ENCODE measurements at places on chromosomes 16 and 17. TPM values are rescaled to one million over a fixed set of nuclear protein-coding genes. Genes with fewer than 3 reads are reported as not detected.

Gene SCNN1G
- 0.65 TPM for total RNA-seq

Gene KRTAP4-4
- total RNA-seq, result not detected

Gene MSRB1
- 11.9 TPM for total RNA-seq

Gene DHX58
- 2.0 TPM for total RNA-seq

Gene FBXW10
- not detected for total RNA-seq

Gene FLYWCH2
- total RNA-seq, result 28.3 TPM

Gene SLC5A11
- total RNA-seq, result not detected

Gene PDK2
- 13.3 TPM for total RNA-seq

Gene PPP1R27
- total RNA-seq, result not detected

Gene MFAP4
- under 0.01 TPM for total RNA-seq

DNA sequence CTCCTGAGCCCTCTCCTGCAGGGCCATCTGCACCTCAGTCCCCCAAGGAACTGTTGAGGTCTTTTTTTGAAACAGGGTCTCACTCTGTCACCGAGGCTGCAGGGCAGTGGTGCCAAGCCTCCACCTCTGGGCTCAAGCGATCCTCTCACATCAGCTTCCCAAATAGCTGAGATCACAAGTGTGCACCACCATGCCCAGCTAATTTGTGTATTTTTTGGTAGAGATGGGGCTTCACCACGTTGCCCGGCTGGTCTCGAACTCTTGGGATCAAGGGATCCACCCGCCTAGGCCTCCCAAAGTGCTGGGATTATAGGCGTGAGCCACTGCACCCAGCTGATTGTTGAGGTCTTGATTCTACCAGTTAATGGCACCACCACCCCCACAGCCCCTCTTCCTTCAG lies 27.9 kb upstream of the ENDOV start:
- no peak for DNase-seq

DNA sequence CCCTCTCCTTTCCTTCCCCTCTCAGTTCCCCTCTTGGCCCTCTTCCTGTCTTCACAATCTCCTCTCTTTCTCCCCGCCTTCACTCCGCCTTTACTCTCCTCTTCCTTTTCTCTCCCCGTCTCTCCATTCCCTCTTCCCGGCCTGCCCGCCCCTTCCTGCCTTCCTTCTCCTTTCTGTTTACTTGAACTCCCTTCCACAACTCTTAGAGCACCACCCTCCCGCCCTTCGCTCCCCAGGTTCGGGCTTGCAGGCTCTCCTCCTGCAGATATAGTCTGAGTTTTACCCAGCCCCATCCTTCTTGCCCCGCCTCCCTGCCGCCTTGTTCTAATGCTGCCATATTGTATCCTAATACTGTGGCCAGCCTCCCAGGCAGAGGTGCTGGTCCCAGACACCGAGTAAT lies 201.5 kb upstream of the N4BP1 start:
- no peak for DNase-seq

- no peak for DNase-seq
Observed at GRCh38 chr17:77602883-77603640, 355.4 kb upstream of the TNRC6C start.

GRCh38 chr16:86077243-86077940 lies 178.4 kb downstream of the IRF8 start:
- no peak for DNase-seq

DNA sequence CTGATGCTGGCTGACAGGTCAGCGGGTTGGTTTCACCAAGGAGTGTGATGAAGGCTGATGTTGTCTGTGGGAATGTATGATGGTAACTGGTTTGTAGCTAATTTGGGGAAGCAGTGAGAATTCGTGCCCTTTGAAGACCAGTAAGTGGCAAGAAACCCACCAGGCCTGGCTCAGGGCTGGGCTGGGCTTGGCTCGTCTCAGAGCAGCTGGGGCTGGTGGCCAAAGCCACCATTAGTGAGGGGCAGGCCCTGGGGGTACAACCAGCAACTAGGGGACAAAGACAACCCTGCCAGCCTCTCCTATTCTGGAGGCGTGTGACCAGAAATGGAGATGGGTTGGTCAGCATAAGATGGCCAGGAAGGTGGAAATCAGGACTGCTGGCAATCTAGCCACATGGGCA lies 13.0 kb upstream of the STH start:
- DNase-seq, result no peak

DNA sequence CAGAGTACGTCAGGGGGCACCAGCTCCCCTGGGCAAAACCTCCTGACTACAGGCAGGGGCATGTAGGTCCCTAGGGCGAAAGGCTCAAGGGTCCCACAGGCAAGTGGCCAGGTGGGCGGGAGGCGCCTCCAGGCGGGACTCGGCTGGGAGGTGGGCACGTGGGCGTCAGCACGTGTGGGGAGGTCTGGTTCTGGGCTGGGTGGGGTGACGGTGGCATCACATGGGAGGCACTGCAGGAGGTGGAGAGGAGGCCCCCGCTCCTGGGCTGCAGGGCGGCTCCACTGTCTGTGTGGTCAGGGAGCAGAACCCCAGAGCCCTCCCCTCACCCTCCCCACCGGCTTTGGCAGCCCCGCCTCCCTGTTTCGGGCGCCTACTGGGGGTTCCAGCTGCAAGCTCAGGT lies 52.7 kb downstream of the ACTG1 start:
- DNase-seq, result no peak

GRCh38 chr17:43572368-43572980 lies 26.3 kb upstream of the ETV4 start:
- no peak for DNase-seq

DNA sequence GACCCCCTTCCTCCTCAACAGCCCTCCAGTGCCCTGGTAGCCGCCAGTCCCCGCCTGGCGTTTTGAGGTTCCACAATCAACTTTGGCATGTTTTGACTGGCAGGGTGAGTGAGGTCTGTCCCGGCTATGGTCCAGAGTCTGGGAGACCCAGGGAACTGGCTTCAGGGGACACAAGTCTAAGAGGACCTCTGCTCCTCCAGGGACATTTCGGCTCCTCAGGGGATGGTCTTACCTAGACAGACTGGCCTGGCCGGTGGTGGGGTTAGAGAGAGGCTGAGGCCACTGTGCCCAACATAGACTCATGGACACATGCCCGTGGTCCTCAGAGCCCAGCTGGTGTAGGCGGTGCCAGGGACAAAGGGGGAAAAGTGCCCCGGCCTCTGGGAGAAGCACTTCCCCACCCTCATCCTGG lies 2.2 kb downstream of the TMC8 start:
- DNase-seq, result no peak

DNA sequence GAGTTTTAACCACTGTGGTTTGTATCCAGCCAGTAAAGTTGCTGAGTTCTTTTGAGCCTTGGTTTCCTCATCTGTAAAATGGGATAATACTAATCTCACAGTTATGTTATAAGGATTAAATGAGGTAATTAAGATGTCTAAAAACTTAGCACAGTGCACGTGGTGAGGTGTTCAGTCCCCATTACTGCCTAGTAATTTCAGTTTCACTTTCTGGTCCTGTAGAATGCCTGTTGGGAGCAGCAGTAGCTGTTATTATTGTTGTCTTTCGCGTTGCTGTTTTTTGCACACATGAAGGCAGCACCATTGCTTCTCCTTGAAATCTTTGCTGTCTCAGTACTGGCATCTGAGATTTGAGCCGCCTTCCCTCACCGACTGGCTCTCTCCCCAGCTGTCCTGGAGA lies 182.4 kb downstream of the DNAH9 start:
- no peak for DNase-seq

DNA sequence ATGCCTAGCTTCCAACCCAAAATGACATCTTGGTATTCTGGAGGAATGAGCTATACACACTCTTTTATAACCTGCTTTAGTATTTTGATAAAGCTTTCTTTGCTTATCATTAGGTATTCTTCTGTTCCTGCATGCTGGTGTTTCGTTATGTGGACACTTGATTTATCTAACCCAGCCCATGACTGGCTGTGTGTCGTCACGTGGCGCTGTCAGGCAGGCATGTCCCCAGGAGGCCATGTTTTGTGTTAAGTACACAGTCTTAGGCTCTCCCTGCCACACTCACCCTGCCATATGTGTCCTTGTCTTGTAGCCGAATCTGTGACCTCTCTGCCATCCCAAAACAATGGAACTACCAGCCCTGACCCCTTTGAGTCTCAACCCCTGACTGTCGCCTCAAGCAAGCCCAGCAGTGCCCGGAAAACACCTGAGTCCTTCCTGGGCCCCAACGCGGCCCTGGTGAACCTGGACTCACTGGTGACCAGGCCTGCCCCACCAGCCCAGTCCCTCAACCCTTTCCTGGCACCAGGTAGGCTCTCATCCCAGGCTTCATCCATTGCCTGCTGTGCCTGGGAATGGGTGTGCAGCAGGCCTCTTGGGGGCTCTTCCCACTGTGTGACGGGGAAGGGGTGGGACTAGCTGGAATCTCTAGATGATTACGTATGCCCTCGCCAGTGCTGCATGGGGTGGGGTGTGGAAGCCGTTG lies 30.8 kb downstream of the B9D1 start:
- no peak for DNase-seq

GRCh38 chr17:19397556-19398041 lies 10.6 kb upstream of the MFAP4 start:
- peak; percentile 81 for DNase-seq

GRCh38 chr17:40518401-40519088 lies 17.1 kb upstream of the TNS4 start:
- no peak for DNase-seq

DNA sequence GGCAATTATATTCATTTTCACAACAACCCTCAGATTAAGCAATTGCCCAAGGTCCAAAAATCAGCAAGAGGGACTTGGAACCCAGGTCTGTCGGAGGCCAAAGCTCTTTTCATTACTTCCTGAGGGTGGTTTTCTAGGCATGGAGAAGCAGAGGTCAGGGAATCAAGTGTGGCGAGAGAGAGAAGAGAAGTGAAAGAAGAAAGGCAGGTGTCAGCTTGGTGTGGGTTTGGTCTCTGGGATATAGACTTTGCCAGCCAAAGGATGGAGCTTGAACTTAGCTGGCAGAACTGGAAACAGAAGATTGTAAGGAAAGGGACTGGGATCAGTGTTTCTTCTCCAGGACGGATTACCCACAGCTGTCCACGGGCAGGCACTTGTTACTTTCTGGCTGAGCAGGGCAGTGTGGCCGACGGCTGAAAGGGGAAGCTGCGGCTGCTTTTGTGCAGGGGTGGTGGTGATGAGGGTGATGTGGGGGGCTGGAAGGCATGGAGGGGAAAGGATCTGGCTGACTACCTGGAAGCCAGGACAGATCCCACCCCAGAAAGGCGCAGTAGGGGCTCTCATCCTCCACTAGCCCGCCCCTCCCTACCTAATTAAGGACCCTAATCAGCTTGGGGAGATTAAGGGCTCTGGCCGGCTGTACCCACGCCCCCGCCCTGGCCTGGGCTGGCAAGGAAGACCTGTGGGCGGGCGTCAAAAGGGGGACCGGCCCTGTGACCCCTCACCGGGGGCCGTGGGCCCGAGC lies at the start of gene GUCY2D:
Gene GUCY2D, plus strand, starts transcription at position 640 of the 745 bp plus-strand sequence. CDS start 433 bp downstream, outside the sequence.
- no peak for DNase-seq

DNA sequence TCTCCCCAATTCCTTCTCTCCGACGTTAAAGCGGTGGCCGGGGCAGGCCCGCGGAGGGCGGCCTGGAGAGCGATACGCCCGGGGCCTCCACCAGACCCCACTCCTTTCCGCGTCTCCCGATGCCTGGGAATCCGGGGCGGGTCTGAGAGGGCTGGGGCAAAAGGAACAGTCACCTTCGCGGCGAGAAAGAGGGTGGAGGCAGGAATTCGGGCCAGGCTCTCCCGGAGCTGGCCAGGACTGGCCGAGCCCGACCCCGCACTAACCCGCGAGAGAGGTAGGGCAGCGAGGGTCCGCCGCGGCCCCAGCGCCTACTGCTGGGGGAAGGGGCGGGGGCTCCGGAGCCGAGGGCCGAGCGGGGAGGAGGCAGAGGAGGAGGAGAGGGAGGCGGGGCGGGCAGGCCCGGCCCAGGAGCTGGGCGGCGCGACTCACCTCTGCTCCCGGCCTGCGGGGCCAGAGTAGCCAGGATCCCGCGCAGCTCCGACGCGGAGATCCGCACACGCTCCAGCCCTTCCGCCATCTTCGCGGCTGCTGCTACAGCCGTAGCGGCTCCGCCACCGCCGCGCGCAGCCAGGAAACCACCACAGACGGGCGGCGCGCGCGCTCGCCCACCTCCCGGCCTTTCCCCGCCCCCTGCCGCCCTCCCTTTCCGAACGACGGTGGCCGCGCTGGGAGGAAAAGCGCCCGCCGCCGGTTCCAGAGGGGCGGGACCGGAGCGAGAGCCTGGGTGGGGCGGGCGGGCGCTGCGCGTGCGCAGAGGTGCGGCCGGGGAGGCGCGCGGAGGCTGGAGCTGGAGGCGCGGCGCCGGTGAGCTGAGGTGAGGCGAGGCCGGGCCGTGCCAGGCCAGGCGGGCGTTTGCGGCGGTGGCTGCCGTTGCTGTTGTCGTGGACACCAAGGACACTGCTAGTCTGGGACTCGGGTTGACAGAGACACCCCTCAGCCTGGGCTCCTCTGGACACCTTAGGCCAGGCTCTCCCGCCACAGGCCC lies at the start of the genes SMG6 and SRR:
Gene SMG6, minus strand, starts transcription at position 582 of the 985 bp plus-strand sequence. Its CDS starts 65 bp downstream, at position 517.
Gene SRR, plus strand, starts transcription at position 747 of the 985 bp plus-strand sequence. CDS start 11,611 bp downstream, outside the sequence.
- DNase-seq, result peak; percentile 90

DNA sequence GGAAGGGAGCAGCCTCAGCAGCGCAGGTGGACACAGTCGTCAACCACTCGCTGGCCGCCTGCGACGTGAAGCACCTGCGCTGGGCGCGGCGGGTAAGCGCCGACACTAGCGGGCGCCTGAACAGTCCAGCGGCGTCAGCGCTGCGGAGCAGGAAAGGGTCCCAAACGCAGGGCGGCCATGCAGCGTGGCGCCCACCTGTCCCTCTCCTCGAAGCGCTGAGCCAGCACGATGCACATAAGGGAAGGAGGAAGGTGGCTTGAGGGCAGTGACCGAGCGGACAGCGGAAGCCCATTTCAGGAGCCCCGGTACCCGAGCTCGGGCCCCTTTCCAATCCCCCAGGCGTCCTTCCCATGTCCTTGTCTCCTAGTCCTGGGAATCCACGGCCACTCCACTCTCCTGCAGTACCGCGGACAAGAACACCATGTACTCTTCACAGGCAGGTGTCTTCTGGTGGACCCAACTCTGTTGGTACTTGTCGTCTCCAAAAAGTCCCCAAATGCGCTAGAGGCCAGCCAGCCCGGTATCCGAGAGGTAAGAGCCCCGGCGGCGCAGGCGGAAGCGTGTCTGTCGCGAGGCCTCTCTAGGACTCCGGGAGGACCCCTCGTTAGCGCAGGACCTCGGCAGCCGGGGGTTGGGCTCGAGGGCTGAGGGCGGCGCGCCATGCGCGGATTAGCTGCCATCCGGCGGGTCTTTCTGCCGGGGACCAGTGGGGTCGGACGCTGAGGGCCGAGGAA lies 14.4 kb downstream of the ZNF232 start:
- DNase-seq, result no peak
